ENCODE measurements at places on chromosomes 6 and 20. TPM values are rescaled to one million over a fixed set of nuclear protein-coding genes. Genes with fewer than 3 reads are reported as not detected.
A peak's percentile ranks its signal among the peaks of the same experiment; 100 is the strongest.

The TMC2 gene
- total RNA-seq: 0.12 TPM

DNA sequence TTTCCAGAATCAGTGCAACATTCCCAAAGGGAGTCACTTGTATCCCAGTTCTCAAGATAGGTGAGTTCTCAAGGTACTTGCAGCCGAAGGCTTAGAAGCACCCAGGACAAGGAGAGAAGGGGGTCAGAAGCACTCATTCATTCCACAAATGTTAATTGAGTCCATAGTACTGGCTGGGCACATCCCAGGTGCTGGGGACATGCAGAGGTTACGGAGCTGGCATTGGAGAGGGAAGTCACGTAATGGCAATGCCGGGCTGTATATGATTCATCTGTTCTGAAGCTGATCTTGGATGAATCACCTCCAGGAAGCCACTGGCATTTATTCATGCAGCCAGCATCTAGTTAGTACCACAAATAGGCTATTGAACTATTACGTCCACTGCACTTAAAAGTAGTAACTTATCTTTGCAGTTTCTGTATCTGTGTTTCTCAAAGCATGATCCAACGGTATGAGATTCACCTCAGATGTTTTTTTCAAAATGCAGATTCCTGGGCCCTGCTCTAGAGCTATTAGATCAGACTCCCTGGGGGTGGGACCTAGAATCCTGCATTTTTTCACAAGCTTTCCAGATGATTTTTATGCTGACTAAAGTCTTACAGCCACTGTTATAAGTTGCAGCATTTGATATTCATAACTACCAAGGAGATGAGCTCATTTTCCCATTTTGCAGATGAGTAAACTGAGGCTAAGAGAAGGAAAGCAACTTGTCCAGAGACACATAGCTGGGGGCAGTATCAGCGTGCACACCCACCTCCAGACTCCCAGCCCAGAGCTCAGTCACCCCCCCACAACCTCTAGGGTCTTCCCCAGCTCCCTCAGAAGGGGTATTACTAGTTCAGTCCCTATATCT, 44.1 kb upstream of the ID1 start:
- H3K27ac ChIP-seq: peak overlapping the region; percentile 75
- no peak for DNase-seq
- H3K36me3 ChIP-seq: peaks cover 59% of the 10 kb centered on the region
- no peaks in the 10 kb centered on the region for H3K27me3 ChIP-seq
- no peak overlapping the region for H3K4me3 ChIP-seq

GRCh38 chr6:140670021-140670420, 1295.6 kb upstream of the CITED2 start:
- no peak for DNase-seq
- no peaks in the 10 kb centered on the region for H3K4me1 ChIP-seq
- H3K27ac ChIP-seq: no peak overlapping the region
- no peak overlapping the region for H3K4me3 ChIP-seq

DNA sequence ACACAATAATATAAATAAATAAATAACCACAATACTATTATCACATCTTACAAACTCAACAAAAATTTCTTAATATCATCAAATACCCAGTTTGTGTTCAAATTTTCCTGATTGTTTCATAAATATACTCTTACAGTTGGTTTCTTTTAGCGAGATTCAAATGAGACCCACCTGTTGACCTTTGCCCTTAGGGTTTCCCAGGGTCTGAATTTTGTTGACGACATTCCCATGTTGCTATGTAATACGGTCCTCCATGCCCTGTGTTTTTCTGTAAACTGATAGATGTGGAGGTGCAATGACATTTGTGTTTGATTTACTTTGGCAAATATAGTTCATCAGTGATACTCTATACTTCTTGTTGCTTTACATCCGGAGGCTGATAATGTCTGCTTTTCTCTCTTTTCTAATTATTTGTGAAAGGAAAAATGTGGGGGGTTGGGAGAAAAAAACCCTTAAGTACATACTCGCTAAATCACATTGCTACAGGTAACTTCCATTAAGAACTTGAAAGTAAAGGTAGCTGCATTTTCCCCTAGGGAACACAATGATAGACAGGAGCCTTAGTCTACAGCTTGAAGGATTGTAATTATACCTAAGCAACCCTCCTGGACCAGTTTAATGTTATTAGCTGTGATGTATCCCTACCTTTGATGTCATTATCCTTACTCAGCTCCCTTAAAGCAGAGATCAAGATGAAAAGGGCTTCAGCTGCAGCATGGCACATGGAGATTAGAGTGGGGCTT, 6.6 kb downstream of the MOG start:
- H3K36me3 ChIP-seq: no peaks in the 10 kb centered on the region
- H3K4me1 ChIP-seq: peaks cover 36% of the 10 kb centered on the region
- DNase-seq: peak; percentile 55
- peak overlapping the region; percentile 98 for H3K27ac ChIP-seq
- H3K4me3 ChIP-seq: no peak overlapping the region

The MAFB gene
- total RNA-seq: 1.8 TPM

The CDS2 gene
- total RNA-seq: 40.8 TPM

DNA sequence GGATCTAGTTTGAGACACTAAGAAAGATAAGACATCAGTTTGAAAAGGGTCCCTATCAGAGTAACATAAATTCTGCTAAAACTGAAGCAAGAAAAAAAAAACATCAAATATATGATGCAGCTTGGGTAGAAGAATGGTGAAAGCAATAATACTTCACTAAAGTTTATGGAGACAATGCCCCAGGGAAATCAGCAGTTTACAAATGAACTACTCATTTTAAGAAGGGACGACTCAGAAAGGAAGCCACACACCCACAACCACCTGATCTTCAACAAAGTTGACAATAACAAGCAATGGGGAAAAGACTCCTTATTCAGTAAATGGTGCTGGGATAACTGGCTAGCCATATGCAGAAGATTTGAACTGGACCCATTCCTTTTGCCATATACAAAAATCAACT, 143.5 kb downstream of the TPBG start:
- H3K36me3 ChIP-seq: no peaks in the 10 kb centered on the region
- no peak overlapping the region for H3K4me3 ChIP-seq
- no peak overlapping the region for H3K27ac ChIP-seq
- DNase-seq: no peak
- H3K4me1 ChIP-seq: peaks cover 8% of the 10 kb centered on the region

The RSPO4 gene
- 0.74 TPM for total RNA-seq

DNA sequence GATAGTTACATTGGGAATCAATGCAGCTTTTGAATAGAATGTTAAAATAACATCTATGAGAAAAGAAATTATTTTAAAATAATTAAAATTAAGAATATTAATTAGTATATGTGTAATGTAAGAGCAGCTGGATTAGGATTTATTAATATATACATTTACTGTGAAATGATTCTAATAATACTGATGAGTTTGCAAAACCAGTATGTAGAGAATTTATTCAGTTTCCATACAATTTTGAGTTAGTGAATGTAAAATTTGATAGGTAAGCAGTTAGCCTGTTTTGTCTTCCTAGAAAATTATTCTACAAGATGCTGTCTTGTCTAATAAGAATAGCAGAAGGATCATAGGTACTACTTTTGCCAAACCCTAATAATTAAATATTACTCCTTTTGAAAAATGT, 70.6 kb downstream of the STXBP5 start:
- peaks cover 9% of the 10 kb centered on the region for H3K36me3 ChIP-seq
- no peak for DNase-seq
- H3K27ac ChIP-seq: no peak overlapping the region
- H3K4me3 ChIP-seq: no peak overlapping the region
